ENCODE measurements at places on chromosomes 7 and 10. TPM values are rescaled to one million over a fixed set of nuclear protein-coding genes. Genes with fewer than 3 reads are reported as not detected.

The DENND2A gene
- 1.6 TPM for total RNA-seq

The ETV1 gene
- total RNA-seq = 1.6 TPM

- H3K36me3 ChIP-seq = no peaks in the 10 kb centered on the region
- H3K4me3 ChIP-seq = no peak overlapping the region
- no peak overlapping the region for H3K27ac ChIP-seq
- DNase-seq = no peak
- no peaks in the 10 kb centered on the region for H3K4me1 ChIP-seq
These were observed 12.0 kb upstream of the SVOPL start for GRCh38 chr7:138713191-138713590.

- H3K27me3 ChIP-seq = no peaks in the 10 kb centered on the region
- peak overlapping the region; percentile 49 for H3K4me3 ChIP-seq
- H3K4me1 ChIP-seq = no peaks in the 10 kb centered on the region
- H3K27ac ChIP-seq = no peak overlapping the region
- DNase-seq = peak; percentile 55
These were observed 16.1 kb downstream of the MYO1G start for GRCh38 chr7:44962483-44963251.

- H3K4me1 ChIP-seq = peaks cover 43% of the 10 kb centered on the region
- H3K4me3 ChIP-seq = peak overlapping the region; percentile 54
- peak overlapping the region; percentile 98 for H3K27ac ChIP-seq
- DNase-seq = peak; percentile 50
- no peaks in the 10 kb centered on the region for H3K36me3 ChIP-seq
These were observed 6.0 kb downstream of the LDB1 start for GRCh38 chr10:102113956-102114857.

GRCh38 chr7:109226699-109227098, 657.0 kb downstream of the DNAJB9 start:
- H3K36me3 ChIP-seq = no peaks in the 10 kb centered on the region
- no peaks in the 10 kb centered on the region for H3K27me3 ChIP-seq
- no peak for DNase-seq
- H3K4me1 ChIP-seq = no peaks in the 10 kb centered on the region
- no peak overlapping the region for H3K4me3 ChIP-seq
- H3K27ac ChIP-seq = no peak overlapping the region

All from Peyer's patch (tissue), 4 donors.